ENCODE measurements at places on chromosomes 16 and 17.

- DNase-seq = no peak
These were observed 1.0 kb downstream of the IL27 start for GRCh38 chr16:28505489-28506137.

- peak; percentile 81 for DNase-seq
These were observed at the start of gene TEKT1 for GRCh38 chr17:6831661-6832263. Gene TEKT1 (minus strand): TSS chr17:6831729. CDS start chr17:6830376, 1,353 bp downstream.

- DNase-seq = peak; percentile 83
These were observed 58.2 kb upstream of the RPH3AL start for GRCh38 chr17:410543-411401.

GRCh38 chr16:4474192-4474961 is at the start of gene NMRAL1:
Gene NMRAL1 (minus strand): TSS chr16:4474625. CDS start chr16:4474132, 493 bp downstream.
- peak; percentile 92 for DNase-seq

DNA sequence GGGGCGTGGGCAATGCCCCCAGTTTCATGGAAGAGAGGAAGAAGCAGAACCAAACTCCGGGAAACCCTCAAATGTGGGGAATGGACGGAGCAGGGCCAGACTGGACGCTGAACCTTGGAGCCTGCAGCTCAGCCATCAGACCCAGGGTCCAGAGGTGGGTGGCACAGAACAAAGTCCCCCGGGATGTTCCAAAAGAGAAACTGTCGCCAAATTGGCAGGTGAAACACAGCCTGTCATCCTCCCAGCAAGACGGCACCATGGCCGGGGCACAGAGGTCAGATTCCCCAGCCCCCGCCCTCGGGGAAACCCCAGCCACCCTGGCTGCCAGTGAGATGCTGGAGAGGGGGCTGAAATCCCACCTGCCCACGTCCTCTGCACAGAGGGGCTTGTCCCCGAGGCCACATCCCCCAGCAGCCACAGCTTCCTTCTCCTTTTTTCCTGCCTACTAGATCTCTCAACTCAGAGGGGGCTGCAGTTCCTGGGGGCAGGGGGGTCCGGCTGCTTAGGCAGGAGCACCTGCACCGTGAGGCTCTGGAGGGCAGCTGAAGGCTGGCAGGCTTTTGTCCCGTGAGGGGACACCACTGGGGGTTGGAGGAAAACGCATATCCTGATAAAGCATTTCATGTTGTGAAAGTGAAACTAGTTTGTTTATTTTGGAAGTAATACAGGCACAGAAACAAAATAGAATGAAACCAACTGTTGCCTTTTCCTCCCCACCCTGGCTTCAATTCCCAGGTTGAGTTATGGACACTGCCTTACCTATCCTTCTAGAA is 1.2 kb upstream of the SECTM1 start:
- peak; percentile 31 for DNase-seq

- no peak for DNase-seq
These were observed 3.3 kb downstream of the XYLT2 start for GRCh38 chr17:50349243-50349600.

- DNase-seq = no peak
These were observed 231.6 kb upstream of the CPHXL start for GRCh38 chr16:75957870-75958269.

DNA sequence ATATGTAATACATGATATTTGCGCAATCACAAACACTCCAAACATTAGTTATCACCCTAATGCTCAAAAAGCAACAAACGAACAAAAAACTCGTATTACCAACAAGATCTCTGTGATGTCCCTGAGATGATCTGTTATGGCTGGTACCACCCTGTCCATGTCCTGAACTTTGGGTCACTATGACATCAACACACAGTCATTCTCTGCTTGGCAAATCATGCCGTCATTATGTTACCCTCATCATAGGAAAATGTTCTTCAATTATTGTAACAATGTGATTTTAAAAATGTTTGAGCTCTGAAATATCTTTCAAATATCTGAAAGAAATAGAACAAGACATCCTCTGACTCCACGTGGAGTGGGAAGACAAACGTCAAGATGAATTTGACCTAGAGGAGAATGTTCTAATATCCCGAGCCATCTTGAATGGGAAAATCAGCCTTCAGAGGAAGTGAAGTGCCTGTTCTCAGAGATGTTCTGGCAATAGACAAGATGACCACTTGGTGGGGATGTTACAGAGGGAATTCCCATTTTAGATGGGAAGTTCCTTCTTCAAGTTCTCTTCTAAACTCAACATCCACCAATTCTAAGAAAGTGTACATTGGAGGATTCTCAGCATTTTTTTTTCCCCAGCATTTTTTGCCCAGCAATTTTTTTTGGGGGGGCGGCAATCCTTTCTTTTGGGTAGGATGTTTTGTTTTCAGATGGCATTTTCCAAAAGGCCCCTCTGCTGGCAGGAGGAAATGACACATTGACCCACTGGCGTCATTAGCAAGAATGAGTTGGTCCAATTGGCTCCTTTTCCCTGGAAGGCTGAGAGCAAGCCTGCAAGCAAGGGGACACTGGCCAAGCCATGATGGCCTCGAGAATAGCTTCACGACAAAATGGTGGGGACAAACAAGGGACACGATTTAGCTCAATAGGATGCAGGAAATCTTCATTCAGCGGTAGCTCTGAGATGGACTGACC is 3.7 kb upstream of the HSD17B2 start:
- no peak for DNase-seq

DNA sequence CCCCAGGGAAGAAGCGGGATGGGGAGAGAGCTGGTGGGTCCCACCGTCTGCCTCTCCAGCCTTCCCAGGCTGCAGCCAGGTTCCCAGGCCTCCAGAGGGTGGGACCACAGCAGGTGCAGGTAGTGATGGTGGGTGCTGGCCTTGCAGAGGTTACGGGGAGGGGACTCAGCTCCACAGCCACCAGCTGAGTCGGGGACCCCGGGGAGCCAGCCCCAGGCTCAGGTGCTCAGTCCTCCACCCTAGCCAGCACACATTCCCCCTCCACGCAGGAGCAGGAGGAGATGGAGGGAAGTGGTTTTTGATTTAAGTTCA is 5.0 kb downstream of the TP53I13 start:
- no peak for DNase-seq

DNA sequence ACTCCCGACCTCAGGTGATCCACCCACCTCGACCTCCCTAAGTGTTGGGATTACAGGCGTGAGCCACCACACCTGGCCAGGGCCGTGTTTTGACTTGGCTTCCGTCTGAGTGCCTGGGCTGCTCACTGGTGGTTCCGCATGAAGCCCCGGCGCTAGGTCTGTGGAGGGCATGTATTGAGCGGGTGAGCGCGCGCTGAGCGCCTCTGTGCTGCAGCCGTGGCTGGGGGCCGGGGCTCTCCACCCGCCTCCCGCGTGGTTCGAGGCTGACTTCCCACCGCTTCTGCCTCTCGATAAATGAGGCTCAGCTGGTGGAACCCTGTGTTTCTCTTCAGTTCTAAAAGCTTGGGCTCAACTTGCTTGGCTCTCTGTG is 38.9 kb upstream of the ATP2A3 start:
- no peak for DNase-seq
